RPMI8226 (cell line): ENCODE measurements at places on chromosomes 7 and 10.

- no peak for DNase-seq
Measured at GRCh38 chr10:46545861-46546590, 10.4 kb downstream of the GPRIN2 start.

DNA sequence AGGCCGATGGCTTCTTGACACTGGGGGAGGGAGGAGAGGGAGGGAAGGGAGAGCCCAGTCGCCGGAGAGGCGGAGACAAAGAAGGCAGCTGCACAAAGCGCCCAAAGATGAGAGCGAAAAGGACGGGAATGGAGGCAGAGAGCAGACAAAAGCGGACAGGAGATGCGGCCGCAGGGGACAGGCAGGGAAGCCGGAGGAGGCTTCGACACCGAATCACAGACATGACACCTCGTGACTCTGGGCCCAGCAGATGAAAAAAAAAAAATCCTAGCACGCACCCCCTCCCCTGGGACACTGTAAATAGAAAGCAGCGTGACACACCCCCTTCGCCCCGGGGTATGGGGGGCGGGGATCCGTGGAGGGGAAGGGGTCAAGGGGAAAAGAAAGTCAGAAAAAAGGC, 976 bp downstream of the NAT16 start:
- peak; percentile 70 for DNase-seq

DNA sequence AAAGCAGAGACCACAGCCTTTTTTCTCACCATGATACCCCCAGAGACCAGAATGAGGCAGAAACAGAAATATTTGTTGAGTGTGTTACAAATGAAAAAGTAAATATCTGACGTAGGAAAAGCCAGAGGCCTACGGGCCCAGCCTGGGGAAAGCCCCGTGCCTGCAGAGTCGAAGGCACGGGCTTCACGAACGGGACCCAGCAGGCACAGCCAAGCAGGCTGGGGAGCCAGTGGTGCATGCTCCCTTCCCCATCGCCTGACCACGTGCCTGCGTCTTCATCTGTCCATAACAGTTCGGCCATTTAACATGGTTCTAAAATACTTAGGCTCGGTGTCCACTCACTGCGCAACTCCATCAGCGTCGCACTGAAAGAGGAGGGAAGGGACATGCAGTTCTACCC, 50.8 kb downstream of the SLIT1 start:
- no peak for DNase-seq

GRCh38 chr7:104993217-104993862, 20.7 kb upstream of the KMT2E start:
- DNase-seq: no peak

DNA sequence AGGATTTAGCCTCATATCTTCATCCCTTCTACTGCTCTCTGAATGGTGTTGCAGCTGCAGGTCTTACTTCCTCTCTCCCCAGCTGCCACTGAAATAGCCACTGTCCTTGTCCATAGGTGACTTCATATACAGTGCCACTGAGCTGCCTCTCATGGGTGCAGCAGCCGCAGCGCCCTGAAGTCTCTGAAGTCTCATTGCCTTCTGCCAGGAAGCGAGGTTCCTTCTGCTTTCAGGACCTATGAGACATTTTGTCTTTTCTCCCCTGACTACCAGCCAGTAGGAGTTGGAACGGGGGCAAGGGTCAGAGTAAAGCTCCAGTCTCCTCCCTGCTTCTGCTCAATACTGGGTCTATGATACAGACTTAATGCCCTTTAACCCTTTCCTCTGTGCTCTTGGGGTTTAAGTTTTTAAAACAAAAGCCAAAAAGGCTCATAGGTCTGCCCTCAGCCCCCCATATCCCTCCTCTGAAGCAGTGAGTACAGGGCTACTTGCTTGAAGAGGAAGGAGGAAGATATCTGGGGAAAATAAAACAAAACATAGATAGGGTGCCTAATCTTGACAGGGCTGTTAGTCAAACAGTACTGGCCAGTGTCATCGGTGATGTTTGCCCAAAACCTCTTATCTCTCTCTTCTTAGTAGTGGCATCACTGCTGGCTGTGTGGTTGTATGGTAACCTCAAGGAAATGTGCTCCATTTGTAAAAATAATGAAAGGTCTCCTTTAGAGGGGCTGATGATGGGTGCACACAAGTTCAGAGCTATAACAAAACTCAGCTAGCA, 7.1 kb downstream of the PLCE1 start:
- no peak for DNase-seq

GRCh38 chr7:32611201-32612099, 116.2 kb downstream of the AVL9 start:
- DNase-seq: no peak

DNA sequence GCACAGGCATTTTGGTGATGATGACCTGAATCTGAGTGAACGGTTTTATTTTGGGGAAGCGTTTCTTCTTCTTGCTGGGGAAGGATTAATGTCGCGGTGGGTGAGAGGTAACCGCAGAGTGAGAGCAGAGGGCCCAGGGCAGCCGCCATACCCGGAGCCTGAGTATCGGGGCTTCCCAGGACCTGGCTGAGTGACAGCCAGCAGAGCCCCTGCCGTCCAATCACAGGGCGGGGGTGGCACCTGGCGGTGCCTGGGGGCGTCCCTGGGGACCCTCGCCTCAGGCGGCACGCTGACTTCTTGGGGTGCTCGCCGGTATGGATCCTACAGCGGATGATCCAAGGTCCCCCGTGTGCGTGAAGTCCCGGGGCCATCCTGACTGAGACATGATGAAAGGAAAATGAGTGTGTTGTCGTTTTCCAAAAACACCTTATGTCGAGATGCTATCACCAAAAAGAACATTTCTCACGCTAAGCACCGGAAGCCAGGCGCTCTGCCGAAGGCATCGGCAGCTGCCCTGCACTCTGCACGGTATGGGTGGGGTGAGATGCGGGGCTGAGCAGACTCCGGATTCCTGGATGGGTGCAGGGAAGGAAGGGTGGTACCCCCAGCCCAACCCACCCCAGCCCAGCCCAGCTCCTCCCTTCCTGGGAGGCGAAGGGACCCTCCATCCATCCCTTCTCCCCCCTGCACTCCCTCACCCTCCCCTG, 227.9 kb upstream of the SHH start:
- no peak for DNase-seq

GRCh38 chr7:154336295-154336694, 284.1 kb downstream of the DPP6 start:
- DNase-seq: no peak

- DNase-seq: no peak
Measured at GRCh38 chr10:126252884-126253610, 135.2 kb downstream of the ADAM12 start.

GRCh38 chr7:45447296-45447695, 126.9 kb upstream of the ADCY1 start:
- DNase-seq: no peak

GRCh38 chr7:105719919-105720318, 138.6 kb upstream of the EFCAB10 start:
- DNase-seq: no peak

- DNase-seq: no peak
Measured at GRCh38 chr7:41256186-41256945, 446.5 kb downstream of the INHBA start.

GRCh38 chr10:35492386-35493195, 112.5 kb upstream of the GJD4 start:
- no peak for DNase-seq

DNA sequence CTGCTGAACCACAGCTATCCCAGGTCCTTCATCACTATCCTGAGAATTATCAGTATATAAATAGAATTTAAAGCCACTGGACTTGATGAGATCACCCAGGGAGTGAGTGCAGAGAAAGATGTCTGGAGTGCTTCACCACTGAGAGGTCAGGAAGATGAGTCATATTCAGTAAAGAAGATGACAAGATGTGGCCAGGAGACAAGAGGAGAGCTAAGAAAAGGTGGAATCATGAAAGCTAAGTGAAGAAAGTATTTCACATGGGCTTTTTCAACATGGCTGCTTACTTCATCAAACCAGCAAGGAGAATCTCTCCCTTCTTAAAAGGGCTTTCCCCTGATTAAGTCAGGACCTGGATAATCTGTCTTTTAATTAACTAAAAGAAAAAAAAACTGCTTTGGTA, 9.1 kb upstream of the PRKAR2B start:
- DNase-seq: no peak

DNA sequence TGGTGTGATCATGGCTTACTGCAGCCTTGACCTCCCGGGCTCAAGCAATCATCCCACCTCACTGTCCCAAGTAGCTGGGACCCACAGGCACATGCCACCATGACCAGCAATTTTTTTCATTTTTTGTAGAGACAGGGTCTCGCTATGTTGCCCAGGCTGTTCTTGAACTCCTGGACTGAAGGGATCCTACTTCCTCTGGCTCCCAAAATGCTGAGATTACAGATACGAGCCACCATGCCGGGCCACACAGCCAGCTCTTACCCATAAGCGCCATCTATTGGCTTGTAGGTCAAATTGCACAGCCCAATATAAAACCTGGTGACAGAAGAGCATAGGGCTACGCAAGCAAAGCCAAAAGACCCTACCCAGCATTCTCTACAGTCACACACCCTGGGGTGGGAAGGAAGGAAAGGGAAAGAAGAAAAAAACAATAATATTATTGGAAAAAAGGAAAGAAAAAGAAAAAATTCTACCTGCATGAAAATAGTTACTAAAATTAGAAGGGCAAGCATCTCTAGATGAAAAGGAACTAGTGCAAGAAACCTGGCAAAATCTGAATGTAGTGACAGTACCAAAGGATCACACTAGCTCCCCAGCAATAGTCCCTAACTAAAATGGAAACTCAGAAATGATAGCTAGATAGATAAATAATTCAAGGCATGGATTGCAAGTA, 29.4 kb upstream of the AMPH start:
- DNase-seq: peak; percentile 62

DNA sequence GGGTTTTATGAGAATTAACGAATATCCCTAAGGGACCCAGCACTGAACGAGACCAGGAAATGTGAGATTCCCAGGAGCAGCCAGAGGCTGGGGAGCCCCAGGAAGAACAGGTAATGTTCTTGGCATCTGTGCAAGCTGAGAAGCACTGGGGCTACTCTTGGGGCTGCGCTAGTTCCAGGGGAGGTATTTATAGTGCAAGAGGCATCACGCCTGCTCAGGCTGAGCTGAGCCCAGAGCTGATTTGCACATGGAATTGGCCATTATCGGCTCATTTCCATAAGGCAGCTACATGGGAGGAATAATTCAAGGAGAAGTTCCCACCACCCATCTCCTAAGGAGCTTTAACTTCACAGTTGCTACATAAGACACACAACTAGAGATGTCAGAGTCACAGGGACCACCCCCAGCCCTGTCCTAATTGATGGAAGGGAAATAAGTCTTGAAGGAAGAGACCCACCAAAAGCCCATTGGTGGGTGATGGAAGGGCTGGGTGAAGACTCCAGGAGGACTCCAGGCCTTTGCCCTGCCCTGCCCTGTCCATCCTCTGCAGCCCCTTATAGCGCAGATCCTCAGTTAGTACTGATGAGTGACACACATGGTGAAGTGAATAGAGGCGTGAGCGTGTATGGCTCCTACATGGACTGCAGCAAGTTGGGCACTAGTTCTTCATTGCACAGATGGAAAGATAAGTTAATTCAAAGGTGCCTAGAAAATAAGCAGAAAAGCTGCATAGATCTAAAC, 178.9 kb downstream of the GRID1 start:
- no peak for DNase-seq

GRCh38 chr7:115662676-115663075, 367.9 kb downstream of the TFEC start:
- DNase-seq: no peak
